OCI-M1 (cell line): ENCODE measurements at places on chromosomes 3 and 15.

DNA sequence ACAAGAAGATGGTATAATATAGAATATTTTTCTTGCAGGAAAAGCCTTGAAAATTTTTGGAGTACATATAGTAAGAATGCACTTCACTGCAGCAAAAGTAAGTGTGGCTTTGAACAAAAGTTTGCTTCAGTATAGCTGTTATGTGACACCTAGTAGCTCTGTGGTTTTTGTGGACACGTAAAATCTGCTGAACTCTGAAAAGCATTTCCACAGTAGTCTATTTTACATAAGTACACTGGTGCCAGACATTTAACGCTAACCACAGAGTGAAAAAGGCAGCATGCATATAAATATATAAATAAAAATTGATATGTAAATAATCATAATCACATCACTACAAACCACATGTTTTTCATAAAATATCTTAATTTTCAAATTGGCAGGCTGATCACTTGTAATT is 39.8 kb downstream of the CGGBP1 start:
- DNase-seq = no peak

- DNase-seq = no peak
Observed at GRCh38 chr3:190562866-190563510, 49.1 kb downstream of the IL1RAP start.

GRCh38 chr3:71430941-71431552 is 152.5 kb downstream of the FOXP1 start:
- DNase-seq = no peak

GRCh38 chr3:15539066-15539465 is 17.6 kb upstream of the COLQ start:
- DNase-seq = no peak
